ENCODE measurements at places on chromosomes 4 and X.
A peak's percentile ranks its signal among the peaks of the same experiment; 100 is the strongest.

- DNase-seq, result peak; percentile 1
Observed at GRCh38 chrX:112081781-112082652, 559 bp downstream of the TRPC5 start.

GRCh38 chrX:96445531-96446065 lies 239.0 kb upstream of the DIAPH2 start:
- no peak for DNase-seq

GRCh38 chr4:173039617-173040577 lies 128.7 kb upstream of the GALNT7 start:
- DNase-seq, result peak; percentile 45

GRCh38 chr4:70691661-70692060 lies 3.3 kb downstream of the UTP3 start:
- no peak for DNase-seq

DNA sequence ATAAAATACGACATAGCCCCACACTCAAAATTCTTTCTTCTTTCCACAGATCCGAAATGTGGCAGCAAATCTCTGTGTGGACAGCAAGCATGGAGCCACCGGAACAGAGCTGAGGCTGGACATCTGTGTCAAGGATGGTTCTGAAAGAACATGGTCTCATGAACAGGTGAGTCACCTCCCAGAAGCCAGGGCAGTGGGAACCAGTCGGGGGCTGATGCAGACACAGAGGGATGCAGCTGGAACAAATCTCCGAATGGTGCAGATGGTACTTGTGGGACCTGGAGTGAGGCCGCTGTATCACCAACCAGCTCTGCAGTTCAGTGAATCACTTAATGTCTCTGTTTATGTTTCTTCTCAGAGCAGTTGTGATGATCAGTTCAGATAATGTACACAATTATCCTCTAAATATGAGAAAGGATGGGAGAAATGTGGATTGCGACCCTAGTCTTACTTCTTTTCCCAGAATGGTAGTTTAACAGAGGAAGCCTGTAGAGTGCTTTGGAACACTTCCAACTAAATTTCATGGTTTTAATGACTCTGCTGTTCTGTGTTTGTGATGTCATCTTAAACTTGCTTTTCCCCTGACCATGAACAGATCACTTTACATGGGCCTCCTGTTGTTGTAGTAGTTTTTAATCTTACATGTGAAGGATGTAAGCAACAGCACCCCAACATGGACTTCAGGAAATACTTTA lies 159.3 kb upstream of the GALNT7 start:
- DNase-seq, result no peak

DNA sequence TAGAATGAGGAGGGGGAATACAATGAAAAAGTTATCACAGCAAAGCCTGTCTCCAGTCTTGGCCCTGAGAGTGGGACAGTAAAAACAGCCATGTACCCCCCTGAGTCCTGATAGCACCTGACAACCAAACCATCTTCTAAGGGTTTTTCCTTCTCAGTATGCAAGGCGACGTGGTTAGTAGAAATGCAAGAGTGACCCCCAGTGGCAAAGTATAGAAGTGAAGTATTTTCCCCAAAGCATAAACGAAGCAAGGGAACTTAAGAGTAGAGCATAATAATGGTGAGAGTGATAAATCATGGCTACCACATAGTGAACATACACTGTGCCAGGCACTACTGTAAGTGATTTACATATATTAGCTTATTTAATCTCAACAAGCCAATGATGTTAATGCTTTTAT lies 52.8 kb downstream of the FAM47C start:
- DNase-seq, result peak; percentile 5

DNA sequence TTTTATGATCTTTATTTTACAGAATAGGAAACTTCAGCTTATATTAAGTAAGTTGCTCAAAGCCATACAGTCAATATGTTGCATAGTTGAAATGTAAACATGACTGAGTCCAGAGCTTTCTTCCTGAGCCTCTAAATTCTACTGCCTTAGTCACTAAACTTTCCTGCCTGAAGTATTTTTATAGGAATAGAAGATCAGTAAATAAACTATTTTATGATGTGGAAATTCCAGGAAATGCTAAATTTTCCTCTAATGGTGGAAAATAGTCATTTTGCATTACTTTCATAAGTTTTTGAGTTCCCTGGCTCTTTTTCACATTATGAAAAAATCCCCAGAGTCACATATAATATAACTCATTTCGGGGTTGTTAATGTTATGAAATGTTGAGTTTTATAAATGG lies 182.8 kb downstream of the BANK1 start:
- DNase-seq, result no peak

- DNase-seq, result no peak
Observed at GRCh38 chrX:46477435-46477834, 67.8 kb downstream of the ZNF674 start.

- no peak for DNase-seq
Observed at GRCh38 chr4:65310586-65310985, 359.7 kb downstream of the EPHA5 start.

Measured in hematopoietic multipotent progenitor cell (in vitro differentiated cells).